GDM1 (cell line): ENCODE measurements at places on chromosomes 7 and 10.

GRCh38 chr10:58545427-58545826, 32.8 kb downstream of the BICC1 start:
- no peak for DNase-seq

GRCh38 chr7:100132697-100133151, 6.0 kb downstream of the MBLAC1 start:
- peak; percentile 41 for DNase-seq

DNA sequence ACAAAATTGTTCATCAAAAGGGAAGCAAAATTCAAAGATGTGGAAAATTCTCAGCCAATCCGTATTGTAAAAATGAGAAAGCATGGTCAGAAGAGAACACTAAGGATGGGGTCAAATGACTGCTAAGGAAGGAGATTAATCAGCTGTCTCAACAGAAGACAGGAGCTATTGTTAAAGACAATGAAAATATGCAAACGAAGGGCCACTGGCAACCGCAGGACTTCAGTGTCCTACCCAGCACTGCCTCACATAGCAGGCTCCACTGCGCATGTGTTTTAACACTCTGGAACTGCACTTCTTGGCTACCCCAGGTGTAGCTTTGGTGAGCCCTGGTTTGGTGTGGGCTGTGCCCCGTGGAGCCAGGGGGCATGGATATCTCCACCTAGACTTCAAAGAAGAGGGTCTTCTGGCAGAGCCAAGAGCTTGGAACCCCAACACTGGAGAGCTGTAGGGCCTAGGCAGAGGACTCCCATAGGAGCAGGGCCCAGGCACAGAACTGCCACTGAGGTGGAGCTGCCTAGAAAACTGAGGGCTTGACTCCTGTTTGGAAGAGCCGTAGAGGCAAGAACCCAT, 176.2 kb upstream of the GDF10 start:
- no peak for DNase-seq

DNA sequence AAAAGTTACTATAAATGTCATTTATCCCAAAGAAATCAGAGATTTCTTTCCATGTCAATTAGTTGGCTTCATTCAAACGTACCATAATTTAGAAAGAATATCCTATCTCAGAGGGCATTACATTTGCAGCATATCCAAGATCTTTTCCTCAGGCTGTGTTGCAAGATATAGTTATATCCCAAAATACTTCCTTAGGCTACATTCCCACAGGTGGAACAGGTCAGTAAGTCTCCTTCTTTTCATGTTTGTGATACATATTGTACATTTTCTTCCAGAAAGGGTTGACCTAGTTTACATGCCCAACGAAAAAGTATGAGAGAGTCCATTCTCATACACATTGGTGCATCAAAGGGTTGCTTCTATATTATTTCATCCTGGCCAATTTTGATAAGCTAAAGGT, 26.9 kb upstream of the VWA2 start:
- no peak for DNase-seq

DNA sequence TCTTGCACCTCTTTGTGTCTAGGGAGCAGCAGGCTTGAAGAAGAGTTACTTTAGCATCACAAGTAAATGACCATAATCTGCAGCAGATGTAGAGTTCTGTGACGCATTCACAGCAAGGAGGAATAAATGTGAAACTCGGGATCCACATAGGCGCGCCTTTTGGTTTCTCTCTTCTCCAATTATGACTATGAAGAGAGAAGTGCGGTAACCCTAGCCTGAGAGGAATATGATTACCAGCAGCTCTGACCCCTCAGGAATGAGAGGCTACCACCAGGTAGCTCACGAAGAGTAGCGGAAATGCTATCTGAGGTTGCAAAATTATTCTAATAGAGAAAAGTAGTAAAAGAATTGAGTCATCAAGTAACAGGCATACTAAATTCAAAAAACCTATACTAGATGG, 25.2 kb upstream of the DMTF1 start:
- DNase-seq, result no peak

- no peak for DNase-seq
Measured at GRCh38 chr7:152363798-152364197, 72.0 kb downstream of the KMT2C start.

GRCh38 chr7:106480616-106481031, 180.3 kb downstream of the CCDC71L start:
- DNase-seq, result no peak

- DNase-seq, result no peak
Measured at GRCh38 chr7:68512466-68512865, 1085.8 kb upstream of the AUTS2 start.

GRCh38 chr10:106267591-106267990, 896.9 kb downstream of the SORCS1 start:
- DNase-seq, result no peak

GRCh38 chr10:693506-693905, 4.0 kb upstream of the DIP2C start:
- DNase-seq, result no peak

- no peak for DNase-seq
Measured at GRCh38 chr10:29257106-29257783, 31.6 kb upstream of the LYZL1 start.

DNA sequence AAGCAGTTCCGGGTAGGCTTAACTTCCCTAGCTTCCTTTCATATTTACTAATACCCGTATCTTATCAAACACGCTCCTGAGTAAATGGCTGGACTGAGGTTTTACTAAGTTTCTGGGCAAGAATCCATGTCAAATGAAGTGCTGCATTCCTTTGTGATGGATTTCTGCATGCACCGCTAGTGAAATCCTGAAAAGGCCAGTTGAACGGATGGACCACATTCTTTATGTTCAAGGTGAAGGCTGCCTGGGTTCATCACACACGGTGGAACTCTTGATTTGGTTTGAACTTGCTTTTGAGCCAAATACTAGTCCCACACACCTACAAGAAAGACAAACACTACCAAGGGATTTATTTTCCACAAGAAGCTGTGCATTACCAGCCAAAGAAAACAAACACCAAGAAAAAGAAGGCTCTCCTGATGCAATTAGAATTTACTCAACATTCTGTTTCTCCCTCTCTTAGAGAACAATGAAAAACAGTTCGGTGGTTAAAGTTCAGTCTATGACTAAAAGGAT, 255.0 kb upstream of the SEMA3C start:
- no peak for DNase-seq

- peak; percentile 94 for DNase-seq
Measured at GRCh38 chr10:92757066-92757710, 67.4 kb downstream of the HHEX start.

DNA sequence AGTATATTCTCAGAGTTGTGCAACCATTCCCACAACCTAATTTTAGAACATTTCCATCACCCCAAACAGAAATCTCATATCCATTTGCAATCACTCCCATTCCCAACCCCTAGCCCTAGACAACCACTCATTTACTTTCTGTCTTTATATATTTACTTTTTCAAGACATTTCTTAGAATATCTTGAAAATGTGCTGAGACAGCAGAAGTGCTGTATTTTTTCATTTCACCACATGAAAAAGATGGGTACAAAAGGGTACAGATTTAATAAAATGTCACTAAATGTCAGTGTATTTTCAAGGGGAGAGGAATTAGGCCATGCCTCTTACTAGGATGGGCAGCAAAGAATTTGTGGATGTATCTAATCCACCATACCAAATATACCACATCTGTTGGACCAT, 51.6 kb upstream of the CCDC6 start:
- DNase-seq, result no peak

DNA sequence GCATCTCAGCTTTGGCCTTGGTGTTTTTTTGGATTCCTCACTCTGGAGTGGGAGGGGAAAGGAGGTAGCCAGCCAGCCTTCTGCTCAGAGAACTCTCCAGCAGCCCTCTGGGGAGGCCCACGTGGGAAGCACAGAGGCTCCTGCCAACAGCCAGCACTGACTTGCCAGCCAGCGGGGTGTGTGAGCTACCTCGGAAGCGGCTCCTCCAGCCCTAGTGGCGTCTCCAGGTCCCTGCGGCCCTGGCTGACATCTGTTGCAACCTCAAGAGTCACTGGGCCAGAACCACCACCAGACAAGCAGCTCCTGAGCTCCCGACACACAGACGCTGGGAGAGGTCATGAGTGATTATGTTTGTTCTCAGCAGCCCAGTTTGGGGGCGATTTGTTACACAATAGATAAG, 180.2 kb upstream of the FZD8 start:
- no peak for DNase-seq

- DNase-seq, result no peak
Measured at GRCh38 chr7:46024263-46024916, 103.3 kb upstream of the IGFBP3 start.

DNA sequence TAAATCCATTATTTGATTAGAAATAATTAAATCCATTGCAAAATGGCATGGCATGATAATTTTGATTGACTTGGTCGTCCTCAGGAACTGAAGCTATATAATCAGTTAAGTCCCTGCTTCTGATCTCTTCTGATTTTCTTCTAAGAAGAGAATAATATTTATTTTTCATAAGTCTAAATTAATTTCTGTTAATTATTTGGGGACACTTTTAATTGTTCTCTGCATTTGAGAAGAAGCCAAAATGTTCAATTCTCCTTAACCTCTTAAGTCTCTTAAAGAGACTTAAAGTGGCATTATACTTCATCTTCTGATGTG, 67.2 kb downstream of the CAV1 start:
- DNase-seq, result no peak

- no peak for DNase-seq
Measured at GRCh38 chr10:55410415-55410885, 609.4 kb upstream of the PCDH15 start.

DNA sequence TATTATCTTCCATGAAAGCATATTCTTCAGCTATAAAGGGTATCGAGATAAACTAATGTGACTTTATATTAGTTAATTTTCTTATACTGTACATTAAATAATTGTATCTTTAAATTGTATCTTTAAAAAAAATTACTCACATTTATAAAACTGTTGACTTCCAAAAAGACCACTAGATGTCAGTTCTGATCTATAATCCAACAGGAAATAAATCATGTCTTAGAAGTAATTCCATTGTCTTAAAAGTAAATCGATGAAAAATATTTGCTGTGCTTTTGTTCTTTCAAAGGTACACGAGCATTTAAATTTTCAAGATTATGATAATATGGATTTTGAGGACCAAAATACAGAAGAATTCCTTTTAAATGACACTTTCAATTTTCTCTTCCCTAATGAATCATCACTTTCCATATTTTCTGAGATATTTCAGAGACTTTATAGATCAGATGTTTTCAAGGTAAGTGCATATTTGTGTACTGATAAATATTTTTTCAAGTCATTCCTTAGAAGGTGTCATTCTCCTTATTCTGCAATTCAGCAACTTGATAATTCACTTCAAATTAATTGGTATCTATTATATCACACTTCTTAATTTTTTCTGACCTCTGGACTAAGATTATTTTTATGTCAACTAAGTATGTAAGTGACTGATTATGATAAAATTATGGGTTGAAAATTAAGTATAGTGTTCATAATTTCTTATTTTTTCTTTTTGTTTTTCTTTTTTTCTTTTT, 138.5 kb downstream of the CPED1 start:
- no peak for DNase-seq

GRCh38 chr7:108178398-108178797, 48.2 kb upstream of the LAMB4 start:
- DNase-seq, result no peak

- no peak for DNase-seq
Measured at GRCh38 chr7:29254591-29254990, 60.0 kb downstream of the CHN2 start.

- no peak for DNase-seq
Measured at GRCh38 chr7:158725506-158725800, 20.8 kb upstream of the NCAPG2 start.

DNA sequence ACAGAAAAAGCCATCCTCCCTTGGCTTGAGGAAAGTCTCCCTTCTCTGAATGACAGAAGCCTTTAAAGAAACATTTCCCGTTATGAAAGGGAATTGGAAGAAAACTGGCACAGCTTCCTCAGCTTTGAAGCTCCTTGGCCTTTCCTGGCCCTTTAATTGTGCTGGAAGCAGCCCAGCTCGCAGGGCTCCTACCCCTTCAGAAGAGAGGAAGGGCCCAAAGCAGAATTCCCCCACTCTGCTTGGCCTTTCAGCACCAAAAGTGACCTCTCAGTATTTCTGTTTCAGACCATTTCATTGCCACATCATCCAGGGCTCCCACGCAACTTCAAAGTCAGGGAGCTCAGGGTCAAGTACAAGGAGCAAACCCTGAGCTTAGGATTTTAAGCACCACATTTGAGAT, 4.2 kb downstream of the AFAP1L2 start:
- DNase-seq, result no peak

- DNase-seq, result no peak
Measured at GRCh38 chr10:27542812-27543211, 38.7 kb downstream of the RAB18 start.

- DNase-seq, result no peak
Measured at GRCh38 chr10:60883187-60883586, 60.8 kb downstream of the RHOBTB1 start.

DNA sequence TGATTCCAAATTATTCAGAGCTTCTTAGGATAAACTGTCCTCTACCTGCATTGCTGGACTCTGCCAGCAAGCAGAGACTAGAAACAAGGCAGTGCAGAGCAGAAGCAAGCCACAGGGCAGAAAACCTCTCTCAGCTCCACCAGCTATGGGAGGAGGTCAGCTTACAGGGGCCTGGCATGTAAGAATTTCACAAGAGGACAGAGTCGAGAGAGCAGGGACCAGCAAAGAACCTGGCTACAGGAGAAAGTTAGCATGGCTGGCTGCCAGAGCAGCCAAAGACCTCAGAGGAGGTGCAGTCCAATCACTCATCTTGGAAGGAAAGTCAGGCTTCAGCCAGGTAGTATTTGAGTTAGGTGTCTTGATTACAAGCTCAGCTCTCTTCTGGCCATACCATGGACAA, 62.9 kb downstream of the ENO4 start:
- DNase-seq, result no peak

DNA sequence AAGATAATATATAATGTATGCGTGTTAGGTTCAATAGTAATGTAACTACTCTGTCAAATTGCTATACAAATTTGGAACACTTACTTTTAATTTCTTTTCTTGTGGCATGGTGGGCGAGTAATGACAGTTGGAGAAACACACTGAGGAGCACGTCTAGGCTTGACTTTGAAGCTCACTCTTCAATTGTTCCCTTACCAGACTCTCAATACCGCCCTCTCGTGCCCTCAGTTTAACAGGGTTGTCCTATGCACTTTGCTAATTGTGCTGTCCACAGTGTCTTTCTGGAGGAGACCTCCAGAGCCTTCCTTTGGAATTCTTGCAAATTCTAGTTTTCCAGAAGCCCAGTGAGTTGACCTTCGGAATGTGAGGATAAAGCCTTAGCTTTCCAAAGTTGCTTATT, 107.2 kb upstream of the RELN start:
- no peak for DNase-seq

DNA sequence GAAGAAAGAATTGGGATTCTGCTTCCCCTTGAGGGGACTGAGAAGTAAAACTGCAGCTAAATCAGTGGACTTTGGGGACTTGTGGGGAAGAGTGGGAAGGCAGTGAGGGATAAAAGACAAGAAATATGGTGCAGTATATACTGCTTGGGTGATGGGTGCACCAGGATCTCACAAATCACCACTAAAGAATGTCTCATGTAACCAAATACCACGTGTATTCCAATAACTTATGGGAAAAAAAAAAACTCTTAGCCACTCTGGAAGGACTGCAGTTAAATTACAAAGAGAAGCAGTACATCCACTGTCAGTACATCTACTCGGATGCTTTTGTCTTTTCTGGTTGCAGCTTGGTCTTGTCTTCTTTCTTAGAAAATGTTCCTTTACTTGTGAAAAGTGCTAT, 27.4 kb upstream of the GOT1 start:
- no peak for DNase-seq

- DNase-seq, result no peak
Measured at GRCh38 chr10:61901829-61902444, 438 bp downstream of the ARID5B start.
